Stimulated activated CD4-positive, alpha-beta T cell treated with anti-CD3 and anti-CD28 coated beads, Interleukin-4, amount 100 ng/mL, for 24 hours (primary cell): ENCODE measurements at places on chromosomes 4 and X.

- no peak for DNase-seq
These were observed 247.5 kb downstream of the CRLF2 start for GRCh38 chrX:964831-965416.

DNA sequence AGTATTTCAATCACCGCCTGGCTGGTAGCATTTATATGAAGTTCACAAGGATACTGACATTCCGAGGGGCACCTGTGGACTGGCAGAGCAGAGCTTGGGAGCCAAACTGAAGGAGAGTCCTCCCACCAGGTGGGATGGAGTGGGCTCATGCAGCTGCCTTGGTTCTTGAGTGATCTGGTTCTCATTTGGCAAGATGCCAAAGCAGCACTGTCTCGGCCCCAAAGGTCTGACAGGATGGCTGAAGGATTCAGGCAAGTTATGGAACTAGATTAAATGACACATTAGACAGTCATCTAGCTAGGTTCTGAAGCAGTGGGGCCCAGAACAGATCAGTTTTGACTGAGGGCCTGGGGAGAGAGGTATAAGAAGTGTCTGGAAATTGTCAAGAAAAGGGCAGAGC is 3.2 kb downstream of the FGF16 start:
- no peak for DNase-seq

GRCh38 chr4:130600706-130601105 is 1504.8 kb downstream of the C4orf33 start:
- DNase-seq, result no peak

DNA sequence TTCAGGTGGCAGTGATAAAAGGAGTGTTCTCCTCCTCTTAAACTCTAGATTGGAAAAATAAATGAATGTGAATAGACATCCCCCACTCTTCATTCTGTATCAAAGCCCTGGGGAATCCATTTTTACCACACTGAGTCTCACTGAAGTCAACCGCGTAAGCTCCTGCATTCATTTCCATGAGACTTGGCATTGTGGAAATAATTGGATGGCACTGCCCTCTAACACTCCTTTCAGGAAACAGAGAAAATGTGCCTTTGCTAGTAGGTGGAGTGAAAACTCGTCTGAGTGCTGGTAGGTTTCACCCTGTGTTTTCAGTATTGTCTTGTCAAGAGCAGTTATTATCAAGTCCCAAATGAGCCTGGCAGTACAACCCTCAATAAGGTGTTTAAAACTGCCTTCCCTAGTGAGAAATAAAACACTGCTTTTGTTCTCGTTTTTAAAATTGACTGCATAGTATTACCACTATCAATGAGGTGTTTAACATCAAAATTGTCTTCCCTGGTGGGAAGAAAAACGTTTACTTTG is 9.7 kb upstream of the CDKN2AIP start:
- DNase-seq, result no peak

GRCh38 chr4:25450491-25450901 is 73.4 kb downstream of the ANAPC4 start:
- DNase-seq, result no peak

DNA sequence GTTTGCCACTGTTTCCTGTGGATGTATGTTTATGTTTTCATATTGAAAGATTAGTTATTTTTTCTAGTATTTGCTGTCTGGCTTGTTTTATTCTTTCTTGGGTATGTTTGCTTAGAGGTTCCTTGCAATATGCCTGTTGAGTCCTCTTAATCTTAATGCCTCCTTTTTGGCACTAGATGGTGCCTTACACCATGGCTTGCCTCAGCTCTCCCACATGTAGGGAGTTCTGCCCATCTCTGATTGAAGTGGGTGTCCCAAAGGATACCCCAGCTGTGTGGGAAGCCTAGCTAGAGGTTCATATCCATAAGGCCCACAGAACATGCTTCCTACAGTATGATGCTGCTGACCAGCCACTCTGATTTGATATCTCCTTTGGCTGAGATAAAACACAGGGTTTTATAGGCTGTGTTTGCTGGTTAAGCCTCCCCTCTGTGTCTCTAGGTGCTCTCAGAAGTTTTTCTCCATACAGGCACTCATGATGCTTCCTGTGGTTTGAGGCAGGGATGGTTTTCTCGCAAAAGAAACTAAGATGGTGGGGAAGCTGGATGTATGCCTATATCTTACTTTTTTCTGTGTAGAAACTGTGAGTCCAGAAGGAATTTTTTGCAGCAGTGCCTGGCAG is 162.4 kb downstream of the ASB9 start:
- peak; percentile 7 for DNase-seq

DNA sequence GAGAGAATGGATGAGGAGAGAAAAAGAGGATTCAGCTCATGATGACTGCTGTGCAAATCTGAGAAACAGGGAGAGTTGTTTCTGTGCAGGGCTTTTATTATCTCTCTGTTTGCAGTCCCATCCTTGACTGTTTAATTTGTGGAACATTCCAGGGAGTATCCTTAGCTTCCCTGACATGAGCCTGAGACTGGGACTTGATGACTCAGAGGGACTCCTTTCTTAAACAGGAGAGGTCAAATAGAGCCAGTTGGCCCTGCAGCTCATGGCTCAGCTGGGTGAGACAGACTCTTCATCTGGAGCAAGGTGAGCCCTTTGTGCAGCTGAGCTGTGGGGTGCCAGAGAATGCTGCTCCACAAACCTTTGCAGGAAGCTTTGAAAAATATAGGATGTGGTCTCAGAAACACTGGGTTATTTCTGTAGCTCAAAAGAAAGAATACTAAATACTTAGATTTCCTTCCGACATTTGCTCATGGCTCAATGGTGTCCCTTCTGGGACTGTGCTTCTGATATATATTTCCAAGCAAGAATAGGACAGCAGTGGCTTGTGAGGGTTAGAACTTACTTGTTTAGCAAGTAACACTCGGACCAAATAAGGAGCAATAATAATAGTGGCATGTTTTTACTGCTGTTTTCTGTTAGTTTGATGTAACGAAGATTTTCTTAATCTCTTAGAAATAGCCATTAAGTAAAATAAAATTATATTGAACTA is 14.5 kb downstream of the ARHGAP24 start:
- DNase-seq, result no peak

DNA sequence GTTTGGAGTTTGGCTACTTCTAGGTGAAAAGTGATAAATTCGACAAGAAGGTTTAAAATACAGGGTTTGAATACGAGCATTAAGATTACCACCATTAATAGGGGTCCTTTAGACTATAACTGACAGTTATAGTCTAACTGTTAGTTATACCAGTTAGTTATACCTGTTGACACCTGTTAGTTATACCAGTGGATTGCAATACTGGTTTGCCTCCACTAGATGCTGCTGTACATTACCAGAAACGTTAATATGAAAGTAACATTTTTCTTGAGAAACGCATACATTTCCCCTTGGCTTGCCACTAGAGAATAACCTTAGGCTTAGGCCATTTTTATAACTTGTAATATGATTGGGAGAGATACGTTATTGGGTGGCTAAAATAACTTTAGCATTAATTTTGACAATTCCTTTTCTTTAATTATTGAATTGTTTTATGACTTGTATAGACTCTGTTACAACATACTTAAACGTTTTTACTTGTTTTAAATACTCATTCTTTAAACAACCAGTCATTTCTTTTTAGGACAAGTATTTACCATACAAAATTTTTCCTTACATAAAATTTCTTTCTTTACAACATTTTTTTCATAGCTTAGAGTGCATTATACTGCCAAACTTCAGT is 911.2 kb downstream of the FSTL5 start:
- no peak for DNase-seq

GRCh38 chr4:38921151-38921550 is 53.5 kb downstream of the FAM114A1 start:
- no peak for DNase-seq

GRCh38 chr4:143289370-143289769 is 47.3 kb upstream of the GAB1 start:
- DNase-seq, result no peak

DNA sequence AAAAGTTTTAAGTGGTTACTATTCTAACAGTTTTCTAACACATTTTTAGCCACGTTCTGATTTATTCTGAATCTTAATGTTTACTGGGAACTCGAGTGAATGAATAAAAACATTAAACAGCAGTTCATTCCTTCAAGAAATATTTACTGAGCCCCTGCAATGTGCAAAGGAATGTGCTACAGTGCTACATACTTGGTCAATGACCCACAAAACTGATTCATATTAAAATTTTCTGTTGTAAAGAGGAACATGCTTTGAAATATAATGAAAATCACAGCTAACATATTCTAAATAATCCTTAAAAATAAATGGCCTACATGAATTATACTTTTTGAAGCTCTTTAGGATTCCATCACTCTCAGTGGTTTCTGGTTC is 78.7 kb downstream of the ARAP2 start:
- DNase-seq, result no peak

DNA sequence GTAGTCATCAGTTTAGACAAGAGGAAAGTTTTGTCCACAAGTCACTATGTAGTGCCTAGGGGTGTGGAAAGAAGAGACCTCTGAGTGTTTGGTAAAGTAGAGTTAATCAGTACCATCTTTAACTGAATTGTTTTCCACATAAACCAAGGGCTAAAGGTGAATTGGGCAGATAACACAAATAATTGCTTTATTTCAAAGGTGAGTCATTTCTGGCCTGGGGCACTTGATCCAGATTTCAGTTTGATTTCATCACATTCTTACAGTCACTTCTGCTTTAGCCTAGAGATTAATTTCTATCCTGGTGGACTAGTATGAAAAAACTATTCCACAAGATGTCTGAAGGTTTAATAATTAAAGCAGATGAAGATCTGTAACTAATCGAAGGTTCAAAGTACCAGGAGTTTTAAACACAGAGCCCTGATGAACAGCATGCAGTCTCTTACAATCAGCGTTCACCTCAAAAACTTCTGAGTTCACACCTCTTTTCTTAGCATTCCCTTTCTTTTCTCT is 74.5 kb upstream of the BOD1L1 start:
- DNase-seq, result no peak

GRCh38 chr4:110982486-110982885 is 359.6 kb upstream of the PITX2 start:
- DNase-seq, result no peak

DNA sequence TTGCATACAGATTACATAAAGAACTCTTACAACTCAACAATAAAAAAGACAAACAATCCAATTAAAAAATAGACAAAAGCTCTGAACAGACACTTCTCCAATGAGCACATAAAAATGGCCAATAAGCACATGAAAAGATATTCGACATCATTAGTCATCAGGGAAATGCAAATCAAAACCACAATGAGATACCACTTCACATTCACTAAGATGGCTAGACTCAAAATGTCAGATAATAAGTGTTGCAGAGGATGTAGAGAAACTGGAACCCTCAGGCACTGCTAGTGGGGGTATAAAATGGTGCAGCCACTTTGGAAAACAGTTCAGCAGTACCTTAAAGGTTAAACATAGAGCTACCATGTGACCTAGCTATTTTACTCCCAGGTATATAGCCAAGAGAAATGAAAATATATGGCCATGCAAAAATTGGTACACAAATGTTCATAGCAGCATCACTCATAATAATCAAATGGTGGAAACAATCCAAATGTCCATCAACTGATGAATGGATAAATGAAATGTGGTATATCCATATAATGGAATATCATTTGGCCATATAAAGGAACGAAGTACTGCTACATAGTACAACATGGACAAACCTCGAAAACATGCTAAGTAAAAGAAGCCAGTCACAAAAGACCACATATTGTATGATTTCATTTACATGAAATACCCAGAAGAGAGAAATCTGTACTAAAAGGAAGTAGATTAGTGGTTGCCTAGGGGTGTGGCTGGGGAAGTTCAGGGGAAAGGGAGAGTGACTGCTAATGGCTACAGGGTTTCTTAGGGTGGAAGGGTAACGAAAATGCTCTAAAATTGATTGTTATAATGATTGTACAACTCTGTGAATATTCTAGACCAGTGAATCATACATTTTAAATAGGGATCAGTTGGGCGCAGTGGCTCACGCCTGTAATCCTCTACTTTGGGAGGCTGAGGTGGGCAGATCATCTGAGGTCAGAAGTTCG is 29.4 kb downstream of the SASH3 start:
- DNase-seq, result no peak

- DNase-seq, result no peak
These were observed 20.8 kb upstream of the ZCCHC12 start for GRCh38 chrX:118802857-118803256.
